ENCODE measurements at places on chromosomes 3 and 15. TPM values are rescaled to one million over a fixed set of nuclear protein-coding genes. Genes with fewer than 3 reads are reported as not detected.

Gene SH2D7
- not detected for total RNA-seq

Gene ELP6
- 28.8 TPM for total RNA-seq

Gene MEX3B
- total RNA-seq: 52.7 TPM

DNA sequence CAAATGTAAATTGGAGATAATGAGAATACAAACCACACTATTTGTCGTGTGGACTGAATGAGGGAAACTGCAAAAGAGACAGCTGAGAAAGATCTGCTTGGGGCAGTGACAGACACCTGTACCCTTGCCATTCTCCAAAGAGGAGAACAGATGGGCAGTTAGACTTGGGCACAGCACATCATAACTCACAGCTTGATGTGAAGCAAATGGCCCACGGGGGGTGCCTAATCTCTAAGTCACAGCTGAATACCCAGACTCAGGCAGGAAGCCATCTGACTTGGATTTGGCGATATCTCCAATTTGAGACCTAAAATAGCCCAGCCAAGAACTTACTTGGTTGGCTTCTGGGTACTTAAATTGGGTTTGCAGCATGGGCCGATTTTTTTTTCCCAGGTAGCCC lies 10.0 kb upstream of the SLC6A11 start:
- no peak overlapping the region for H3K27ac ChIP-seq
- H3K4me3 ChIP-seq: no peak overlapping the region
- H3K27me3 ChIP-seq: peaks cover 35% of the 10 kb centered on the region
- no peaks in the 10 kb centered on the region for H3K36me3 ChIP-seq

- peaks cover 3% of the 10 kb centered on the region for H3K4me1 ChIP-seq
- H3K4me3 ChIP-seq: no peak overlapping the region
- no peak overlapping the region for H3K27ac ChIP-seq
- no peak for DNase-seq
- H3K27me3 ChIP-seq: peaks cover 26% of the 10 kb centered on the region
- no peaks in the 10 kb centered on the region for H3K36me3 ChIP-seq
Measured at GRCh38 chr3:16849795-16850194, 35.0 kb upstream of the PLCL2 start.

Gene MESP2
- 0.36 TPM for total RNA-seq

Gene CPN2
- total RNA-seq: not detected

GRCh38 chr3:143835312-143835711 lies 13.0 kb downstream of the SLC9A9 start:
- DNase-seq: no peak
- no peak overlapping the region for H3K4me3 ChIP-seq
- H3K27me3 ChIP-seq: no peaks in the 10 kb centered on the region
- H3K4me1 ChIP-seq: peaks cover 15% of the 10 kb centered on the region

- no peaks in the 10 kb centered on the region for H3K27me3 ChIP-seq
- no peaks in the 10 kb centered on the region for H3K36me3 ChIP-seq
- no peak overlapping the region for H3K27ac ChIP-seq
Measured at GRCh38 chr3:38158472-38158871, 6.9 kb upstream of the OXSR1 start.

Gene WNT7A
- not detected for total RNA-seq

Gene TMEM207
- not detected for total RNA-seq

GRCh38 chr3:58724336-58724735 lies 57.8 kb upstream of the FAM3D start:
- no peak overlapping the region for H3K27ac ChIP-seq
- H3K27me3 ChIP-seq: no peaks in the 10 kb centered on the region
- no peak overlapping the region for H3K4me3 ChIP-seq

Gene SHC4
- 61.8 TPM for total RNA-seq

Gene CYFIP1
- total RNA-seq: 101 TPM

DNA sequence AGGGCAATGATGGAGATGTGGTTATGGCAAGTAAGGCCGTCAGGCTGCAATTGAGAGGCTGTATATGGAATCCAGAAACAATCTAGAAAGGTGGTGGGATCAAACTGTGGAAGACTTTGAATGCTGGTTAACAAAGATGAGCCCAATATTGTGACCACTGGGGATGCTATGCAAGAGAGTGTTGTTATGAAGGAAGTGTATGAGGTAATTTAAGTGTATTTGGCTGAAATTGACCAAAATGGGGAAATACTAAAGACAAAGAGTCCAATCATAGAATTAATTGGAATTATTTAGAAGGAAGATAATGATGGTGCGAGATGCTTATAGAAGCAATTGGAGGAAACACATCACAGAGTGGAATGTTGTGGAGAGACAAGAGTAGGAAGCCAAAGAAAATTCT lies 24.5 kb downstream of the BTLA start:
- H3K4me3 ChIP-seq: no peak overlapping the region
- no peak overlapping the region for H3K27ac ChIP-seq
- peaks cover 14% of the 10 kb centered on the region for H3K4me1 ChIP-seq
- peaks cover 4% of the 10 kb centered on the region for H3K27me3 ChIP-seq
- no peaks in the 10 kb centered on the region for H3K36me3 ChIP-seq

DNA sequence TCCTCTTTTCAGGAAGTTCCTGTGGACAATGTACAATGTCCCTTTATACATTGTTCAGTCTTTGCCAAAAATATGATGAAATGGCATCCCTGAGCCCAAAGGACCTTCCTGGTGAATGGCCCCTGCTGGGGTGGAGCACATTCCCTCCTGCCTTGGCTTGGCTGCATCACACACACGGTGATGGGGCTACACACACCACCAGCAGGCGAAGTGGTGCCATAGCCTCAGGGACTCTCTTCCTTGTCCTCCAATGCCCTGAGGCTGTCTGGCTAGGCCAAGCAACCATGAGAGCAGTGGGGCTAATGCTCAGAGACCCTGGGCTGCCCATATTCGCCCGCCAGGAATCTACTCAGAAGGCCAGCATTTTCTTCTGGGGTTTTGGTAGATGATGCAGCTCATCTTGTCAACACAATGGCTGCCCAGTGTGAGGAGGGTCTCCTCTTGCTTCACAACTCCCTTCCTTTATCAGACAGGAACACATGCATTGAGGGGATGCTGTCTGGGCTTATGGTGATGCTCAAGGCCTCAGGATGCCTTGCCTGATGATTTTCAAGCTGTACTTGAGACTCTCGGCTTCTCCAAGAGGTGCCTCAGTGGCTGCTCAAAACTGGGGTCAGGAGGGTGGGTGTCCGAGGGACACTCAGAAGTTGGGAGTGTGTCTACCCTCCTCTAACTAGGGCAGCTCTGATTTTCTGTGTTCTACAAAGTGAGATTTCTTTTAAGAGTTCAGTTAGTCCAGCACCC lies 40.9 kb upstream of the EPHB1 start:
- no peak overlapping the region for H3K4me3 ChIP-seq
- H3K4me1 ChIP-seq: no peaks in the 10 kb centered on the region
- no peaks in the 10 kb centered on the region for H3K36me3 ChIP-seq
- no peak for DNase-seq

GRCh38 chr15:27427276-27427675 lies 456.3 kb downstream of the GABRG3 start:
- H3K27ac ChIP-seq: no peak overlapping the region
- no peak overlapping the region for H3K4me3 ChIP-seq
- no peak for DNase-seq
- no peaks in the 10 kb centered on the region for H3K36me3 ChIP-seq
- no peaks in the 10 kb centered on the region for H3K4me1 ChIP-seq

Gene WDR72
- not detected for total RNA-seq

DNA sequence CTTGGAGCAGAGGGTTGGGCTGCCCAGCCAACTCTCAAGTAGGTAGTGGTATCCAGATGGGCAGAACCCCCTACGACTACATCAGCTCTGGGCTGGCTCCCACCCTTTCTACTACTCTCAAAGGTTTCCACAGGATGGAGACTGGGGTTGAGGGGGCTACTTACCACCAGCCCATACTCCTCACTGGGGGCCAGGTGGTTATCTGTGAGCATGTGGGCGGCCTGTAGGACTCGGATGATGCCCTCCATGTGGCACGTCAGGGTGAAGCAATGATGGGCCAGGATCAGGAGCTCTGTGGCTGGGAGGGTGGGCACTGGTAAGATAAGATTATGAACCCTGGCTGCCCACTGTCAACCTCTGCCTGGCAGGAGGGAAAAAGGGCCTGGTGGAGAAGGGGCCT lies 33.4 kb downstream of the EIF3J start:
- no peak overlapping the region for H3K27ac ChIP-seq
- DNase-seq: no peak
- H3K27me3 ChIP-seq: no peaks in the 10 kb centered on the region
- peaks cover 17% of the 10 kb centered on the region for H3K36me3 ChIP-seq
- H3K4me1 ChIP-seq: peaks cover 6% of the 10 kb centered on the region

DNA sequence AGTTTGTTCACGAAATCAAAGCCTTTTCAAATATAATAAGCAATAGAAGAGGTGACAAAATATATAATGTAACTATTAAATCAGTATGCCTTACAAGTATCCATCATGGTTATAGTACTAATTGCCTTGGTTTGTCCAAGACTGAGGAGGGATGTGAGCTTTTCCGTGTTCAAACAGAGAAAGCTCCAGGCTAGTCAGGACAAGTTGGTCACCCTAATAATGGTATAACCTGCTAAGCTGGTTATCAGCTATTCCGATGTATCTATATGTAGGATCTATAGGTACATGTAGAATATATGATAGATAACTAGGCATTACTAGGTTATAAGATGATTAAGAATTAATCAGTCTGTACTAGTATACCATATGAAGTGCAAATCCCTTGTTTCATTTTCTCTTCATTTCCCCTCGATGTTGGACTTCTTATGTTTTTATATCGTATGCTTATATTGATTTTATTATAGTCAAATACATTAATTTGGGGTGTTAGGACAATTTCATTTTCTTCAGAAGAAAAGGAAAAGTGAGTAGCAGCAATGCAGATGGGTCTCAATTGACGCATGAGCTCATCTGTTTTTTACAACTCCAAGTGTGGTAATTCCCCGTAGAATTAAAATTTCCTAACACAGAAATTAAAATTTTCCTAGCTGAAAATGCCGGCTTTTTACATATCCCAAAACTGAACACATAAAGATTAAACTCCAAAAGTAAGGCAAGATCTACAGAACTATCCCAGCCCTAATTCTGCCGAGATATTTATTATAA lies 419.1 kb downstream of the TIGIT start:
- no peak overlapping the region for H3K27ac ChIP-seq
- H3K4me3 ChIP-seq: no peak overlapping the region
- H3K27me3 ChIP-seq: no peaks in the 10 kb centered on the region

DNA sequence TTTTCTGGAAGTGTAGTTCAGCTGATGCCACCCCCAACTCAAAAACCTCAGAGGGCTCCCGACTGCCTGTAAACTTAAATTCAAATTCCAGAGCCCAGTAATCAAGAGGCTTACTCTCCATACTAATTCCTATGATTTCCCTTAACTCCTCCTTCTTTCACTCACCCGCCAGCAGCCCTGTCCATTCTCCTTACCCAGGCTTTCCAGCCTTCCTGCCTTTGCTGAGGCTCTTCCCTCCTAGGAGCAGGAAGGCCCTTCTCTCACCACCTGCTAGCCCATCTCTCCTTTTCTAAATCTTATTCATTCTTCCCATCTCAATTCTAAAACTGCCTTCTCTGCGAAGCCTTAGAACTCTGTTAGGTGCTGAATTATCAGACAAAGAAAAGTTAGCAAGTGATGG lies 30.4 kb downstream of the RORA start:
- H3K27me3 ChIP-seq: no peaks in the 10 kb centered on the region
- no peak for DNase-seq
- H3K36me3 ChIP-seq: no peaks in the 10 kb centered on the region
- H3K27ac ChIP-seq: no peak overlapping the region

Gene FHIT
- 3.8 TPM for total RNA-seq

- peak; percentile 98 for DNase-seq
- H3K27me3 ChIP-seq: no peaks in the 10 kb centered on the region
- peaks cover 98% of the 10 kb centered on the region for H3K4me1 ChIP-seq
- peak overlapping the region; percentile 58 for H3K4me3 ChIP-seq
- H3K36me3 ChIP-seq: peaks cover 3% of the 10 kb centered on the region
Measured at GRCh38 chr15:40102897-40103858, 5.5 kb downstream of the BMF start.

- H3K36me3 ChIP-seq: no peaks in the 10 kb centered on the region
- DNase-seq: no peak
- no peak overlapping the region for H3K27ac ChIP-seq
- no peak overlapping the region for H3K4me3 ChIP-seq
- peaks cover 18% of the 10 kb centered on the region for H3K4me1 ChIP-seq
Measured at GRCh38 chr15:66997212-66997611, 68.2 kb upstream of the SMAD3 start.

Gene ADGRG7
- not detected for total RNA-seq

- peaks cover 13% of the 10 kb centered on the region for H3K4me1 ChIP-seq
- no peak for DNase-seq
- H3K27ac ChIP-seq: no peak overlapping the region
- no peaks in the 10 kb centered on the region for H3K27me3 ChIP-seq
Measured at GRCh38 chr3:105085506-105085905, 281.2 kb upstream of the ALCAM start.

GRCh38 chr3:12943124-12944021 lies 102.0 kb upstream of the RPL32 start:
- H3K27ac ChIP-seq: no peak overlapping the region
- H3K36me3 ChIP-seq: peaks cover 4% of the 10 kb centered on the region
- H3K4me1 ChIP-seq: peaks cover 50% of the 10 kb centered on the region
- no peak for DNase-seq

DNA sequence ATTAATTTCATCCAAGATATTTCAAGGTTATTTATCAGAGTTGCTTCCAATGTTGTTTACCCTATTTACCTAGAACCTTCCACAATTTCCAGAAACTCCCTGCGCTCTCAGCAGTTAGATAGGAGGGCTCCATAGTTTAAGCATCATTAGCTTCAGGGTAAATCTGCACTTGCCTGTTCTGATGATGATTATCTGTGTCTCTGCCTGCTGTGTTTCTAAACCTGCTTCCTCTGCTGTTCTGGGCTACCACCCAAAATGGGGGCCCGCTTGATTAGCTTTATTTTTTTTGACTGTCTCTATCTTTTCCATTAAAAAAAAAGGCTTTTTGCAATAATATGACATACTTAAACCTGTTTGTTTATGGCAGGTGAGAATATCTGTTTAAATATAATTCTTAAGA lies 472.4 kb downstream of the DIPK2A start:
- H3K36me3 ChIP-seq: no peaks in the 10 kb centered on the region
- H3K4me1 ChIP-seq: no peaks in the 10 kb centered on the region
- no peak for DNase-seq
- no peaks in the 10 kb centered on the region for H3K27me3 ChIP-seq
- H3K27ac ChIP-seq: no peak overlapping the region

DNA sequence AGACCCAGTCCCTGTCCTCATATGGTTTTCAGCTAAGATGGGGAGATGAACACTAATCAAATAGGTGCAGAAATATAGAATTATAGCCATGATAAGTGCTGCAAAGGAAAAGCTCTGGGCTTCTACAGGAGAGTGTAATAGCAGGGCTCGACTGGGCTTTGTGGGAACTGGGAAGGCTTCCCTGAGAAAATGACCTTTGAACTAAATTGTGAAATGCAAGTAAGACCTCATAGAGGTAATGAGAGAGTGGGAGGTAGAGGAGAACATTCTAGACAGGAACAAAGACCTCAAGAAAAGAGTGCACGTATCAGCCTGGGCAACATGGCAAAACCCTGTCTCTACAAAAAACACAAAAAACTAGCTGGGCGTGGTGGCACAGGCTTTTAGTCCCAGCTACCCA lies 231.6 kb downstream of the ABHD5 start:
- H3K4me3 ChIP-seq: no peak overlapping the region
- DNase-seq: no peak
- peaks cover 12% of the 10 kb centered on the region for H3K27me3 ChIP-seq
- no peaks in the 10 kb centered on the region for H3K36me3 ChIP-seq
- H3K27ac ChIP-seq: no peak overlapping the region

Gene ADAMTSL3
- 0.49 TPM for total RNA-seq

Gene RARRES1
- 0.99 TPM for total RNA-seq

GRCh38 chr3:140736863-140737460 lies 59.1 kb downstream of the TRIM42 start:
- no peaks in the 10 kb centered on the region for H3K36me3 ChIP-seq
- DNase-seq: no peak
- no peak overlapping the region for H3K4me3 ChIP-seq
- no peak overlapping the region for H3K27ac ChIP-seq
